Body of pancreas (tissue), 4 donors: ENCODE measurements at places on chromosomes 13 and 19.

DNA sequence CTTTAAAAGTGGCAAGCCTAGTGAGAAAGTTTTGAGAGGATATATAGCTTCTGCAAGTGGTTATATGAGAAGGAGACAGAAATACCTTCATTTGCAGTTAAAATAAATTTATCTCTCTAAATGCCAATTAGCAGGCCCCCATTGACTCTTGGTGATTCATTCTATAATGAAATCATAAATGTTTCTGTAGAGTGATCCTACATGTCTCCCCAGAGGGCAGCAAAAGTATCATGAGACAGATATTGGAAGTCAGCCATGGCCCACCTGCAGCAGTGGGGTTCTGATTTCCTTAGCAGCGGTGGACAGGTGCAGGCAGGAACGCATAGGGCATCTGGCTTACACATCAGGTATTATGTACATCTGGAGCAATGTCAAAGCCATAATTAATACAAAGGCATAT, 385.4 kb upstream of the SLC10A2 start:
- DNase-seq: no peak

GRCh38 chr19:35249848-35250711, 1.3 kb downstream of the LSR start:
- no peak for DNase-seq

- no peak for DNase-seq
These were observed 50.4 kb downstream of the TEX29 start for GRCh38 chr13:111370570-111371535.

DNA sequence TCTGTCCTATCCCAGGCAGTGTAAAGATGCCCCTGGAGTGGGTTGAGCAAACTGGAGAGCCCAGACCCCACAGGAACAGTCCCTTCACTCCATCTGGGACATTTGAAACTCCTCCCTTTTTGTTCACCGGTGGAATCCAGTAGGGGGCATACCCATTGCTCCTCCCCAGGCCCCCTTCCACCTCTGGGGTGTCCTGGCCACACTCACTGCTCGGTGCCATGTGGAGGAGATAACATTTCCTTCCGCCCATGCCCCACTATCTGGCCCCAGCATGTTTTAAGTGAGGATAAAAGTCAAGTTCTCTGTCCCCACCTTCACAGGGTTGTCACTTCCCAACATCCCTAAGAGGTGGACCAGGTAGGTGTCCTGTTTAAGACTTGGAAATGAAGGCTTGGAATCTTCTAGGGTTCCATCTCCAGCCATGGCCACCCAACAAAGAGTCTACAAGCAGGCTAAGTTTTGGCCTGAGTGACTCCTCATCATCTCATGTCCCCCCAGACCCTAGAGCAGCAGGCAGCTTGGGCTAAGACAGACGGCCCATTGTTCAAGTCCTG, 9.3 kb downstream of the ZNF526 start:
- DNase-seq: no peak

DNA sequence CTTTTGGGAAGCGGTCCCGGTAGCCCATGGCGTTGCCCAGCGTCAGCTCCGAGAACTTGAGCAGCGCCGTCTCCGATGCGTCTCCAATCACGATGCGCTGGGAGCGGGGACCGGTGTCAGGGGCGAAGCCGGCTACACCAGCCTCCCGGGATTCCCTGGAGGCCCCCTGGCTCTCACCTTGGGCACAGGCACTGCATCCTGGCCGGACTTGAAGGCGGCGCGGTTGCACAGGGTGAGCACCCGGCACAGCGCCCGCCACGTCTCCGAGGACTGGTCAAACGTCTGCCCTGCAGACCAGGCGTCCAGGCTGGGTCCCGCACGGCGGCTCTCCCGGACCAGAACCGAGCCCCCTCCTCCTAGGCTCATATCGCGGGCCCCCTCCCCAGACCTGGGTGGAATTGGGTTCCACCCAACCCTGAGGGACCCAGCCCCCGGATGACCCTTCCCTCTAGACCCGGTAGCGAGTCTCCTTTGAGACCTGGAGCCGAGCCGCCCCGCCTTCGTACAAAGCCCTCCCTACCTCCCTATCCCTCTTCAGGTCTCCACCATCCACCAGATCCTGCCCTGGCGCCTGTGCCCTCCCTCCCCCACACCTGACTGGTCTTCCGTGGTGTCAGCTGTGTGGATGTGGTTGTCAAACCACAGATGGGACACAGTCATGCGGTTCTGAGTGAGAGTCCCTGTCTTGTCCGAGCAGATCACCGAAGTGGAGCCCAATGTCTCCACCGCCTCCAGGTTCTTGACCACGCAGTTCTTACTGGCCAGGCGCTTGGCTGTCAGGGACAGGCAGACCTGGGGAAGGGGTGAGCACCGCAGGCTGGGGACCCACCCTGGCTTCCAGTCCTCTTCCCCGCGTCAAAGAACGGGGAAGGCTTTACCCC, 4.8 kb downstream of the ATP4A start:
- DNase-seq: no peak

GRCh38 chr13:72545030-72545719, 182.3 kb downstream of the MZT1 start:
- DNase-seq: no peak

- DNase-seq: no peak
These were observed 12.9 kb upstream of the LAIR2 start for GRCh38 chr19:54489766-54490165.

- peak; percentile 67 for DNase-seq
These were observed 16.7 kb downstream of the SYDE1 start for GRCh38 chr19:15123900-15124299.

DNA sequence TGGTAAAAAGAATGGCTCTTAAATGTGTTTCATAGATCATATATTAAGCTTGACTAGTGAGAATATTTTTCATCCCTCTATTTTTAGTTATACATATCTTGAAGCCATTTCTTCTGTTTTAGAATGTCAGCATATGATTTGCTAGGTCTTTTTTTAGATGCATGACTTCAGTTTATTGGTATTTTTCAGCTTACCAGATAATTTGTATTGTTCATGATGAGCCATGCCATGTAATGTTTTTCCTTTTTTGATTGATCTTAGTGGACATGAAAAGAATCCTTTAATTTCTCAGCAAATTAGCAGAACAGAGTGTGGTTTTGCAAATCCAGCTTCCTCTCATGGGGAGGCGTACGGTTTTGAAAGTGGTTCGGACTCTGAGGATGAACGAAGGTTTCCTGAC, 168.5 kb downstream of the LMO7 start:
- no peak for DNase-seq

DNA sequence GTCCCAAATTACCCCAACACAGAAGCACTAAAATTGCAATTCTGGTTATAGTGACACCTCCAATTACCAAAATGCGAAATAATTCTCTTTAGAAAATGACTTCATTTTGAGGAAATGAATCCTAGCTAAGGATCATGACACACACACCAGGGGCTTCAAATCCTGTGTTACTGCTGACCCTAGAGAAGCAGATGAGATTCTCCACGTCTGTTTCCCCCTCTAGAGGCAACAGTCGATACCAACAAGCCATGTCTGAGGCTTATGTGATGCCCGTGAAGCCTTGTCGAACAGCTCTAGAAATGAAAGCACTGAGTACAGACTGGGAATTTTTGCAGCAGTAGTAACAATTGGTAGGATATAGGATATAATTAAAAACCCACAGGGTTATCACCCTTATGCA, 153.6 kb upstream of the TMTC4 start:
- DNase-seq: no peak
